Lower lobe of right lung (tissue), 2 donors: ENCODE measurements at places on chromosomes 11 and 22. TPM values are rescaled to one million over a fixed set of nuclear protein-coding genes. Genes with fewer than 3 reads are reported as not detected.

DNA sequence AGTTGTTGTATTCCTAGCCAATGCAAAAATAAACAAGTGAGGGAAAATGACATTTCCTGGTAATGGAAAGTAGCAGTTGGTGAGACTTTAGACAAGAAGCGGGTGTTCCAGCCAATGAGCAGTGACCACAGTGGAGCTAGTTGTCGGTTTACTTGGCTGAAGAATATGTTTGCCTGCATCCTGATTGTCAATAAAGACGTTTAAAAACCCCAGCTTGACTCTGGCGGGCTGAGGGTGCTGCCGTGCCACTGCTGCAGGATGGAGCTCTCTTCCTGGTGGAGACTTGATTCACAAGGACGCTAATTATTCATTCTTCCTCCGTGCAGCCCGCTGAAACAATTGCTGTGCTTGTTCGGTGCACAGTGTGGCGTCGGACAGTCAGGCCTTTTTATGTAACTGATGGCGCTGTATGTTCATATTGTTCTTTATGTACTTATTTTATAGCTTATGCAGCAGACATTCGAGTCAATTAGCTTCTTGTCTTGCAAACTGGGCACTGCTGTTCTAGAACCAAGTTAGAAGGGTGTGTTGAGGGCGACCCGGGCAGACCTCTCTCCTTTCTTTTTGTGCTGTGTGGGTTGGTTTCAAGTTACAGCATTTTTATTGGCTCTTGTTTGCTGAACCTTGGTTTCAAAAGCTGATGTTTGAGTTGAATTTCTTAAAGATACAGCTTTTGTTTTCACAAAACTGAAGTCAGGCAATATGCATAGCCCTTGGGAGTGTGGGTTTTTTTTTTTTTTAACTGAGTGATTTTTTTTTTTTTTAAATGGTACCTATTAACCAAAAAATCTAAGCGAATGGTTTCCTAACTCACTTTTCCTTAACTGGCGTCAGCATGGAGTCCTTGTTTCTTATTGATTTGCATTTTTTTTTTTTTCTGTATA is 153.9 kb downstream of the TEAD1 start:
- DNase-seq = no peak

GRCh38 chr11:76524461-76524860 is 79.6 kb downstream of the EMSY start:
- no peak for DNase-seq

GRCh38 chr11:111562692-111563389 is 22.3 kb downstream of the LAYN start:
- no peak for DNase-seq

DNA sequence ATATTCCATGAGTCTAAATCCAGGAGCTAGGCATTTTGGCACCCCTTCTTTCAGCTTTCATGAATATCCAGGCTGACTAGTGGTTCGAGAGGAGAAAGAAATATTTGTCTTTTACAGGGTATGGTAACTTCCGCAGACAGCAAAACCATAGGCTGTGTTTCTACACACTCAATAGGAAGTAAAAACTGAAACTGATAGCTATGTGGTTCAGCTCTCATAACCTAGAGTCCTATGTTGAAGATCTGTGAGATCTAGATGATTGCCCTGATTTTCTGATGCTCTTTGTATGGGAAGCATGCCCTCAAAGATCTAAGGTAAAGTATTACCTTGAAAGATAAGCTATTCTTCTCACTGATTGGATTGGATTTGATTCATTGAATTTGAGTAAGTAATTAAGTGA is 118.3 kb downstream of the CD44 start:
- no peak for DNase-seq

DNA sequence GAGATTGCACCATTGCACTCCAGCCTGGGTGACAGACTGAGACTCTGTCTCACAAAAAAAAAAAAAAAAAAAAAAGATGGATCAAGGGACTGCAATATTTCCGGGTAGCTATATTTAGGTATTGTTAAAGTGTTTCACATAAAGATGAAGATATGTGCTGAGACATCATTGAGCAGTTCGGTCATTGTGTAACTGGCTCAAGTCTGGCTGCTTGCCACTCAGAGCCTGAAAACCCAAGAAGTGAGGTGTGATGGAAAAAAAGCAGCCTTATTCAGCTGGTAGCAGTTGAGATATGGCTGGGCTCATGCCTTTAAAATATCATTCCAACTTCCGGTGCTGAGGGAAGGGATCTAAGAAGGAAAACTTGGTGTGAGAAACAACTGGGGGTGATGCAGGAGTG is 46.9 kb downstream of the LUZP2 start:
- DNase-seq = no peak

DNA sequence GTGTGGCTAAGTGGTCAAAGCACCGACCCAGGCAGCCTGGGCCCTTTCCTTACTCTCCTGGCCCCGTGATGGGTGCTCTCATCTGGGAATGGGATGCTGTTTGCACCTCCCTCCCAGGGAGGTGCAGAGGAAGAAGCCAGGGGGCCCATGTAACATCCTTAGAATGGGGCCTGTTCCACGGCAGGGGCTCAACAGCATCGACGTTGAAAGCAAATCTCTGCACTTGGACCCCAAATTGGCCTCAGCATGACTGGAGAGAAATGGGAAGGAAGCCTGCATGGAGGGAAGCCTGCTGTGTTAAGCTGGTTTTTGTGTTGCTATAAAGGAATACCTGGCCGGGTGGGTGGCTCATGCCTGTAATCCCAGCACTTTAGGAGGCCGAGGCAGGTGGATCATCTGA is 1288.4 kb downstream of the TBC1D22A start:
- no peak for DNase-seq

DNA sequence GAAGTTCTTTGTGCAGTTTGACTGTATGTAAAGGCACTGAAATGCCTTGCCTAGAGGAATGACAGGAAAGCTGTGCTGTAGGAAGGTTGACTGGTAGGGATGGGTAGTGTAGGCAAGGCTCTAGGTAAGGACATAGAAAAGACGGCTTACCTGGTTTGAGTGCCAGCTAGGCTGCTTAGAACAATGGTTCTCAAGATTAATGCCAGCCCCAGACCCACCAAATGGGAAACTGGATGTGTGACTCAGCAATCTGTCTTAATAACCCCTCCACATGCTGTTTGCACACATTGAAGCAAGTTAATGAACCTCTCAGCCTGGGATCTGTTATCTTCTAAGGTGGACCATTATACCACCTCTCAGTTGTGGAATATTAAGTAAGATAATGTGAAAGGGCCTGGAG is 3.7 kb downstream of the RPS3 start:
- no peak for DNase-seq

DNA sequence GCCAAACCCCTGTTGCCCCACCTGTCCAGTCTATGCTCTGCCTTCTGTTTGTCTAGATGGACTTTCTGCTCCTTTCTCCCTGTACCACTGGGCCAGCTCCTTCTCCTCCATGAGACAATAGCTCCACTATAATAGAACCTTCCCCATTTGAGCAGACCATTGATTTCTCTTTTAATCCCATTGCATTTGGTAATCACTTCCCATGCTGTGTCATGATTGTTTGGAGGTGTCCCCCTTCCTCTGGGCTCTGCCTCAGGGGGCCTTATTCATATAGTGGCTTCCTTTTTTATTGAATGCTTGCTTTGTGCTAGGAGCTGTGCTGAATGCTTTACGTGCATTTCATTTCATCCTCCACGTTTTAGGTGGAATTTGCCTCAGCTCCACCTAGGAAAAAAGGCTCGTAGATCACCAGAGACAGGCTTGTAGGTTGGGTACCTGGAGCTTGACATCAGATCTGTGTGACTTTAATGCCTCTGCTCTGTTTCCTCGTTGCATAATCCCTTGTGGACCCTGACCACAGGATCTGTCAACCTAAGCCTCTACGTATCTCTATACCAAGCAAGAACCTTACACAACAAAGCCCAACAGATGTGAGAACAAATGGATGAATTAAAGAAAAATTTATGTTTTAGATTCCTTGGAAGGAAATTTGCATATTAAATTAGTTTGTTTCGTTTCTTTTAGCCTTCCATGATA is 106.2 kb upstream of the RASSF10 start:
- no peak for DNase-seq

DNA sequence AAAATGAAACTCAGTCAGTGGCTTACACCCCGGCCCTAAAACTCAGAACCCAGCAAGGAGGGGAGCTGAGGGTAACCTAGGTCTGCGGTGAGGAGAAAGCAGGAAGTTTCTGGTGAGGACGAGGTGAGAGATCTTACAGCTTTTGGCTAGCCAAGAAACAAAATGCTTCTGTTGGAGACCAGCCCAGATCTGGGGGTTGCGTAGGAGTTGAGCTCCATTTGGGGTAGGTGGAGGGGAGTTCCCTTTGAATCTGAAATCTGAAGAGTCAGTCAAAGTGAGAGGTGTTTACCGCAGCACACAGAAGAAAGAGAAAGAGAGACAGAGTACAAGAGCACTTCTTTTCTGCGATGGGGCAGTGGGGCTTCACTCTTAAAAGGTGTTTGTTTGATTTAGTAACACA is 29.6 kb downstream of the EHF start:
- DNase-seq = no peak

Gene SYT9
- total RNA-seq = 0.18 TPM
